ENCODE measurements at places on chromosomes 11 and 22.

GRCh38 chr11:76944225-76944624, 83.5 kb downstream of the ACER3 start:
- no peak for DNase-seq

GRCh38 chr11:34238966-34239365, 118.8 kb downstream of the ABTB2 start:
- DNase-seq = no peak

DNA sequence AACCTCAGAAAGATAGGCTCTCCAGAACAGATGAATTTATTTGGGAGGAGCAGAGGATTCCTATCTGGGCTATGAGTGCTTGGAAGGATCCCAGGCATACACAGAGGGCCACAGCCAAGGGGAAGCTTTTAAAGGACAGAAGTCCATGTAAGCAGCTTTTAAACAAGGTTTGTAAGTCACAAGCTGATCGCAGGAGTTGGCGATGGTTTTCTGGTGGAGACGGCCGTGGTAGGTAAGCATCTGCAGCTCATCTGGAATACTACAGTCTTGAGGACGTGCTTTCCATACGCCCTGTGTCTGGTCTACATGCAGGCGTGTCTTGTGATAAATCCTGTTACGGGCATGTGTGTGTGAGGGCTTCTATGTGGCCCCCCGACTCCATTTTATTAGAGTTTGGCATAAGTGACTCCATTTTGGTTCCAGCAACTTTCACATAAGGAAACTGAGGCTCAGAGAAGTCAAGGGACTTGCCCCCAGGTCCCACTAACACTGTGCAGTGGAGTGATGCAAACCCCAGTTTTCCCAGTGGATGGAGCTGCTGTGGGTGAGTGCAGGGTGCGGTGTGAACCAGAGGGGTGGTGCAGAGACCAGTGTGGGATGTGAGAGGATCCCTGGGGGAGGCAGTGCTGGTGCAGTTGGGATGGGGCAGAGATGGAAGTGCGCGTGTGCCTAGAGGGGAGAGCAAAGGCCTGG, 11.8 kb upstream of the ACY3 start:
- no peak for DNase-seq

GRCh38 chr22:35921777-35922176, 106.8 kb downstream of the RBFOX2 start:
- DNase-seq = no peak

GRCh38 chr22:17612057-17612456, 16.5 kb downstream of the ATP6V1E1 start:
- no peak for DNase-seq

DNA sequence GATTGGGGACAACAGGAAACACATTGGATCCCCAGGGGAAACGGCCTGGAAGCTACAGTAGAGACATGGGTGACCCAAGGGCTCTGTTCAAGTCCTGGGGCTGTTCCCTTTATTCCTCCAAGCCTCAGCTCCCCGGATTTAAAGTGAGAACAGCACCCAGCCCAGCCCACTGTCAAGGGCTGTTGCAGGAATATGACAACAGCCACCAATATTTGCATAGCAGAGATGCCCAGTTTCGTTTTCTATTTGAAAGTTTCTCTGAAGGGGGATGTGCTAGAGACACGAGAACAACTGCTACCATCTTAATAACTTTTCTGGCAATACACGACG, 81.1 kb upstream of the WNT7B start:
- no peak for DNase-seq

- no peak for DNase-seq
Observed at GRCh38 chr22:47388778-47389177, 626.3 kb downstream of the TBC1D22A start.

GRCh38 chr11:7567311-7567710, 53.5 kb downstream of the PPFIBP2 start:
- no peak for DNase-seq

- no peak for DNase-seq
Observed at GRCh38 chr22:38291201-38291777, 18.5 kb upstream of the TMEM184B start.

DNA sequence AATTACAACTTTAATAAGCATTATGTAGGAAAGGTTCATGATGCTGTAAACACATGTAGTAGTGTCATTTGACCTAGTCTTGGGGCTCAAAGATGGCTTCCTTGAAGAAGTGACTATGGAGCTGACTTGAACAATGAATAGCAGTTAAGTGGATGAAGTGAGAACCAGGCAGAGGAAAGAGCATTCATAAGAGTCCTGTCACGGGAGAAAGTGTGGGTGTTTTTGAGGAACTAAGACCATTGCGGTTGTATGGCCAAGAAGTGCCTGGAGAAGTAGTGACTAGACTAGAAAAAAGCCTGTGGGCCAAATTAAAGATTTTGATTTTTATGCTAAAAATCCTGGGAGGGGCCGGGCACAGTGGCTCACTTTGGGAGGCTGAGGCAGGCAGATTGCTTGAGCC, 7.2 kb upstream of the IL18BP start:
- no peak for DNase-seq

- no peak for DNase-seq
Observed at GRCh38 chr22:40224702-40225101, 47.0 kb downstream of the TNRC6B start.

- DNase-seq = no peak
Observed at GRCh38 chr22:46996595-46997310, 234.3 kb downstream of the TBC1D22A start.
